SIG-M5 (cell line): ENCODE measurements at places on chromosomes 7 and 10.

GRCh38 chr7:132205509-132205908 is 370.8 kb downstream of the PLXNA4 start:
- DNase-seq = no peak

GRCh38 chr10:23291551-23292334 is 52.9 kb downstream of the C10orf67 start:
- DNase-seq = no peak

- DNase-seq = no peak
Observed at GRCh38 chr10:74598891-74599566, 227.4 kb upstream of the KAT6B start.

DNA sequence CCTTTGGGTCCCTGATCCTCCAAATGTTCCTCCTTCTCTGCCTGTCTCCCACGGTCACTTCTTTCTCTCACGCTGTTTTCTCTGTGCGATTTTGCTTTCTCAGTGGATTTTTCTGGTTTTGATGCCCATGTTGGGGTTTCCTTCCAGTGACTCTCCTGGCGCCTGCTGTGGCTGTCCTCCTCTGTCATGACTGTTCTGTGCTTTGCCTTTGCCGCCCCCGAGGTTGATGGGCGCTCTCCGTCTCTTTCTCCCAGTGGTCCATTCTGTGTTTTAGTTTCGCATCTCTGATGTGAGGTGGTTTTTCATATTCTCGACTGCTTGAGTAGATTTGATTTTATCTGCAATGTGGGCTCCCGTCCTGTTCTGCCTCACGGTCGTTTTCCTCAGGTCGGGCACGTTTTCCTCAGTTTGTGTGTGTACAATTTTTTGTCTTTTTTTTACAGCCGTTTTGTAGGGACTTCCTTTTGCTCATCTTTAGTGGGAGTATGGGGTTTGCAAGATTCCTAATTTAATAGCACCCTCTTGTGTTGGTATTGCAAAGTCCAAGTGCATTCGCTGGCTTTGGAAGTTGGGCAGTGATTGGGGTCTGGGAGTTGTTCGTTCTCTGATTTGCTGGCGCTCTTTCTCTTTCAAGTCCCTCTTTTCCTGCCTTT is 100.0 kb downstream of the INPP5A start:
- DNase-seq = no peak

DNA sequence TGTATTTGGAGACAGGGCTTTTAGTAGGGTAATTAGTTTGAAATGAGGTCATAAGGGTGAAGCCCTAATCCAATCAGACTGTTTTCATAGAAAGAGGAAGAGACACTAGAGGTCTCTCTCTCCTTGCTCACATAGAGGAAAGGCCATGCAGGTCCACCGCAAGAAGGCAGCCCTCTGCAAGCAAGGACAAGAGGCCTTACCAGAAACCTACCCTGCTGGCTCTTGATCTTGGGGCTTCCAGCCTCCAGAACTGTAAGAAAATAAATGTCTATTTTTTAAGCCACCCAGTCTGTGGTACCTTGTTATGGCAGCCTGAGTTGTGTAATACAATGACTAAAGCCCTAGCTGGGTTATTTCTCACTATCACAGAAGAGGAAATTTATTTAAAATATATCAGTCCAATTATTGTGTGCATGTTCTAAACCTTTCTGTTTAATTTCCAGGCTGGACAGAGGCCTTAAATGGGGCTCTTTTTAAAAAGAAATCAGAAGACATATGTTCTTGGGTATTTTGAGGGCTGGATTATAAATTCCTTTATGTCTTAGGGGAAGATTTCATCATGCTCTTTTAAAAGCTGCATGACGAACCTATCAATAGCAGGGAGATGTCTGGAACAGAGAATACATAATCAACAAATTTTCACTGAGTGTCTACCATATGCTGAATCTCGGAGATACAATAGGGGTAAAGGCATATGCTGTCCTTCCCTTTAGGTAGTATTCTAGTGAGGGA is 12.9 kb upstream of the TMEM26 start:
- no peak for DNase-seq

DNA sequence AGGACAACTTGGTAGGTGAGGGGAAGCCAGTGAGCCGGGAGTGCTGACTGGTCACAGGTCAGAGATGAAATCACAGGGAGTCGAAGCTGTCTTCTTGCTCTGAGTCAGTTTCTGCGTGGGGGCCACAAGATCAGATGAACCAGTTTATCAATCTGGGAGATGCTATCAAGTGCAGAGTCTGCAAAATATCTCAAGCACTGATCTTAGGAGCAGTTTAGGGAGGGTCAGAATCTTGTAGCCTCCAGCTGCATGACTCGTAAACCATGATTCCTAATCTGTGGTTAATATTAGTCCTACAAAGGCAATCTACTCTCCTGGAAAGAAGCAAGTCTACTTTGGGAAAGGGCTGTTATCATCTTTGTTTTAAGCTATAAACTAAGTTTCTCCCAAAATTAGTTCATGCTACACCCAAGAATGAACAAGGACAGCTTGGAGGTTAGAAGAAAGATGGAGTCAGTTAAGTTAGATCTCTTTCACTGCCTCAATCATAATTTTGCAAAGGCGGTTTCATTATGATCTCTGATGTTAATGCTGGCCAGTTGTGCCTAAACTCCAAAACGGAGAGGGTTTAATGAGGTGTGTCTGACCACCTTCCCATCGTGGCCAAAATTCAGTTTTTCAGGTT is 8.4 kb upstream of the LMOD2 start:
- DNase-seq = no peak

GRCh38 chr10:18436902-18437301 is 214.5 kb downstream of the NSUN6 start:
- no peak for DNase-seq

DNA sequence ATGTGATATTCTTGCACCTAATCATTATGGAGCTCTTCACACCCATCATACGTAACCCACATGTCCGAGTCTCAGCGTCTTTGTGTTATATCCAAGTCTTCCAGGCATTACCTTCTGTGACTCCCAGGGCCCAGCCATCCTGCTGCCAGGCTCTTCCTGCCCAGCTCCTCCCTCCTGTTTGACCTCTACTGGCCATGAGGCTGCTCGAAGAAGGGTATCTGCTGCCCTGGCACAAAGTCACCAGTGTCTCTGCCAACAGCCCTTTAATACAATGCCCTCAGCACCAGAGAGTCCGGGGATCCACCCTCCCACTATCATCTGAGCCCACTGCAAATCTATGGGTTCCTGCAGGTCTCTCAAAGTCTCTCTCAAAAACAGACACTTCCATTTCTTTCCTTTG is 65.3 kb upstream of the WAC start:
- DNase-seq = no peak

DNA sequence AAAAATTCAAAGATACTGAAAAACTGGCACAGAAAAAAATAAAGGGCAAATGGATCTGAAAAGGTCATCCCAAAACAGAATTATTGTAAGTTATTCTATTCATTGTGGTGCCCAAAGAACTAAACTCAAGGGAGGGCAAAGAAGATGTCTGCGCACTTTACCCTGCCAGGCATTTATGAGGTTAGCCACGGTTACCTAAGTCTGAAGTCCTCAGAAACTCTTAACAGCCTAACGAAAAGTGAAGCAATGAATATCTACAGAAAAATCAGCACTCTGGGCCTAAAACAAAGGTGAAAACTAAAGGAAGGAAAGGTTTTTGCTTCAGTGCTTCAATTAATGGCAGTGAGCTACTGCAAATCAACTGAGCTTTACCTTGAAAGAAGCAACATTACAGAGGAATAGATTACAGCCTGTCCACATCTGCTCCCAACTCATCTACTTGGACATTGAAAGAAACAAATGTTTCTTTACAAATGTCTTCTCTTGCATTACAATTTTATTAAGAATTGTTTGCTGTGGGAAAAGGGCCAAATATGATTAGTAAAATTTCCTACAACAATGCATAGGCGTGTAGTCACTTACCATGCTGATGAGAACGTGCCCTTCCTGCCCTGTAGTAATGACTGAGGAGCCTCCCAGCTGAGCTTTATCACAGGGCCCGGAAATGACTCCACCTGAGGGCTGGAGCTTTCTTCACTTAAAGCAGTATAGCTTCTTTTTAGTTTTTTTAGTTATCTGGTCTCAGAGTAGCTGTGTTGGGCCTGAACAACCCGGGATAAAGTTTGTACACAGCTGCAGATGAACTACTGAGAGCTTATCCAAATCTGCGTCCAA is at the start of gene TUBAL3:
Gene TUBAL3 (minus strand): TSS at position 621 of the 834 bp plus-strand sequence. CDS start 36 bp downstream, at position 585.
- no peak for DNase-seq

DNA sequence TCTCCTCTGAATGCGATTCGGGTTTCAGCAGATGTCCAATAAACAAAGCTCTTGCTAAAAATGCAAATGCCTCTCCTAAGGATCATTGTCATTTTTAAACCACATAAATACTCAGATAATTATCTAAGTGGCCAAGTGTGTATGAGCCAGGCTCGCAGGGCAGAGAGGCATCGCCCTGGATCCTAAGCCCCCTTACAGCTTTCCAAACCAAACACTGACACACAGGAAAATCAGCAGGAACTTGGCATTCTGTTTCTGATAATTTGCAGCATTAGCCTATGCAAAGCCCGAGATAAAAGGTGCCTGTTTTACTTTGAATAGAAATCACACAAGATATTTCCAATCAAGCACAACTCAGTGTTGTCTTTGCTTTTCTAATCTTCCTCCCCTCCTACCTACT is 134.4 kb downstream of the ABCA13 start:
- no peak for DNase-seq

GRCh38 chr10:7547829-7548228 is 118.9 kb downstream of the ITIH5 start:
- no peak for DNase-seq

- no peak for DNase-seq
Observed at GRCh38 chr10:3832022-3832786, 47.2 kb upstream of the KLF6 start.

DNA sequence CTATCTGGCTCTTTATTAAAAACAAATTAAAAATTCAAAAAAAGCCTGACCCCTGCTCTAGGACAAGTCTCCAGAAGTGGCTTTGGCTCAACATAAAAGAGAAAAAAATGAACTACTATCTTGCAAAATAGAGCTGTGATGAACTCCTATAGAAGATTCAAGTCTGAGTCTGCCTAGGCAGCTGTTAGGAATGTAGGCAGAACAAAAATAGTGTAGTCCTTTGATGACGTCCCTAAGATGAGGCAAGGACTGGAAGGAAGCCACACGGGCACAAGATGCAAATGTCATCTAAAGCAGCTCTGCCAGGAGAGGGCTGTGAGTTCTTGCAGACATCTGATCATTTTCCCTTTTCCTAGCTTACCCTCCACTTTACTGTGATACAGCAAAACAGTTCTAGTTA is 20.5 kb downstream of the ASNS start:
- no peak for DNase-seq

DNA sequence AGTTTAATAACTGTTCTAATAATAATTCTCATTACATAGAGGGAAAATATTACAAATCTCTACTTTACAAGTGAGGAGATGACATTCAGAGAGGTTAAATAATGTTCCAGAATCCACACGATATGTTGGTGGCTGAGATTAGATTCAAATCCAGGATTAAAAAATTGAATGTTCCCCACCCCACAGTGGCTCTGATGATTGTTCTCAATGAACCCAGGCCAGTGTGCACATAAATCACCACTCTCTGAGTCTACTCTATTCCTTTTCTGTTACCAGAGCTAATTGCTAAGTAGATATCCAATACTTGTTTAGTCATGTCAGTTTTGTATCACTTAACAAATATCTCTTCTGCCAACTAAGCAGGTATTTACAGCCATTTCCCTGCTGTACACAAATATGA is 281.0 kb downstream of the ABCA13 start:
- DNase-seq = no peak

- no peak for DNase-seq
Observed at GRCh38 chr10:48556713-48557112, 48.2 kb downstream of the ARHGAP22 start.

DNA sequence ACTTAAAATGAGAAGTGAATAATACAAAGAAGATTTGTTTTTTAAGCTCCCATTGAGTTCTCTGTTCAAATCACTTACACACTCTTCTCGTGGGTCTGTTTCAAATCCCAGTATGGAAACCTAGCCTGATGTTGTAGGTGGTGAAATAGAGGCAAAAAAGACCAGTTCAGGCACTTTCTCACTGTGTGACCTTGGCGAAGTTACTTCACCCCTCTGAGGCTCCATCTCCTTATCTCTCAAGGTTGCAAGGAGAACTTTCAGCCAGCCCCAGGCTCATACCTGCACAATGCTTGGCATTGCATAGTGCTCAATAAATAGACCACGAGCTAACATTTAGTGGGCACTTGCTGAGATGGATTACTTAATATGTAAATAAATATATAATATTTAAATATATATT is 90.1 kb downstream of the PRLHR start:
- no peak for DNase-seq

- DNase-seq = no peak
Observed at GRCh38 chr10:83062871-83063270, 1076.4 kb upstream of the GHITM start.

DNA sequence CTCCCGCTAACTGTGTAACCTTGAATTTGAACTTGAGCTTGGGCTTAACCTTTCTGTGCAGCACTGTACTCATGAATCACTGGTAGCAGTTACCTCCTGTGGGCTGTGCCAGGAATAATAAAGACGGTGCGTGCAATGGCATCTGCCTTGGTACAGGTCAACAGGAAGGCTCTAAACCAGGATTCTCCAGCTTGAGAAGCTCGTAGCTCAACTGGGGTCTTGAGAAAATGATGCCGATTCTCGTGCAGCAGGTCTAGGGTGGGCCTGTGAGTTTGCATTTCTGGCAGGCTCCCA is 112.5 kb upstream of the ANLN start:
- no peak for DNase-seq

GRCh38 chr10:35075228-35075627 is 14.9 kb downstream of the CUL2 start:
- DNase-seq = no peak

DNA sequence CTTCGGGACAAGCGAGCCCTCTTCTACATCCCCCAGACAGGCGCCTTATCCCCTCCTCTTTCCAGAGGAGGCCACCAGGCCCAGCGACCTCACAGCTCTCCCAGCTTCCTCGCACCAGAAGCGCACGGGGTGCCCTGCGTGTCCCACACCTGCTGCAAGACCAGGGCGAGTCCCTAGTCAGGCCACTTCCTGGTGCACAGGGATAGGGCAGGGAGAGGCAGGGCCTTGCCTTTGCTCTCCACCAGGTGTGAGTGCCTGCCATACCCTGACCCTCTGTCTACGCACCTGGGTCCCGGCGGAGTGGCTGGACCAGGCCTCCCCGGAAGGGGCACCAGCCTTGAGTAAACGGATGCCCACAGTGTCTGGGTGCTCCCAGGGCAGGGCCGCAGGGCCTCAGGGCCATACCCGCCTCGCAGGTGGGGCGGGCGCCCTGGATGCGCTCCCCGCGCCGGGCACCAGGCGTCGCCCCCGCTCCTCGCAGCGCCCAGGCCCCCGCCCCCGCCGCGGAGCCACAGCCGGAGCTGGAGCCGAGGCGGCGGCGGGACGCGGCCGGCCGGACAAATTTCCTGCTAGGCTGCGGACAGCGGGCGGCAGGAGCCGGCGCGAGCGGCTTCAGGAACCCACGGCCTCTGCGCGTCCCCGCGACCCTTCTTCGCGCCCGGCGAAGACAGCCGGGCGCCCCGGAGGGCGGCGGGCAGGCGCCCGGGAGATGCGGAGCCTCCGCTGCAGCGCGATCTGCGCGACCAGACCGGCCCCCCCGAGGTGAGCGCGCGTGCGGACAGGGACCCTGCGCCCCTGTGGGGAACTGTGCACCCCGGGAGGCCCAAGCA is at the start of gene PTPRE:
Gene PTPRE (plus strand): TSS at position 556 of the 830 bp plus-strand sequence. CDS start 133,779 bp downstream, outside the sequence.
- no peak for DNase-seq

GRCh38 chr7:144390481-144390880 is 13.0 kb downstream of the NOBOX start:
- no peak for DNase-seq

- no peak for DNase-seq
Observed at GRCh38 chr7:98418636-98419315, 17.9 kb upstream of the BAIAP2L1 start.
